ENCODE measurements at places on chromosomes 16 and 17.

DNA sequence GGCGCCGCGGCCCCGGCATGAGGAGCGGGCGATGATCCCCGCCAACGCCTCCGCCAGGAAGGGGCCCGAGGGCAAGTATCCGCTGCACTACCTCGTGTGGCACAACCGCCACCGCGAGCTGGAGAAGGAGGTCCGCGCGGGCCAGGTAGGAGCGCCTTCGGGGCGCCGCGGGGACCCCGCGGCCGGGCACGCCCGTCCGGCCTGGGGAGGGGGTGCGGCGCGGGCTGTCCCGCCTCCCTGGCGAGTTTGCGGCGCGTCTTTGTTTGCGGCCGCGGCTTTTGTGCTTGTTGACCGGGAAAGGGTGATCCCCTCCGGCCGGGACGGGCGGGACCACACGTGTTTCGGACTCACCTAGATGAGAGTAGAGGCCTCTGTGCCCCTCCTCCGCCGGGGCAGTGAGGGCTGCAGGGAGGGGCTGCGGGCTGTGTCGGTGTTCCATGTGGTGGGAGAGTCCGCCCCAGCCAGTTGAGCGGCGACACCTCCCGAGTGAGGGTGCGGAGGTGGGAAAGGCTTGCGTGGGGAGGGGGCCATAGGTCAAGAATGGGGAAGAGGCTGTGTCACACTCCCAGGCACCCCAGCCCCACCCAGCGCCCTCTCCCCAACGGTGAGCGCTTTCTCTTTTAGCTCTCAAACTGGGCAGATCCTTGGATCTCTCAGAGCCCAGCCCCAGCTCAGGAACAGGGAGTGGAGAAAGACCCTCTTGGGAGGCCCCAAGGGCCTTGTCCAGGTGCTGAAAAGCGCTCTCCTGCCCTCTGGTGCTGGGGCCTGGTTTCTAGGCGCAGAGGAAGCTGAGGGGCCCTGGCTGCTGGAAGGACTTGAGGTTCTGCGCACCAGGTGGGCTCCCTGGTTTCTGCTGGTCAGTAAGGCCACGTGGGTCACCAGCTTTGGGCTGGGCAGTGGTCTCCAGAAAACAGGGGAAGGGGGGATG is 923 bp downstream of the ANKRD13B start:
- DNase-seq: peak; percentile 33

GRCh38 chr17:61425682-61426481 is 26.2 kb downstream of the TBX2 start:
- no peak for DNase-seq

DNA sequence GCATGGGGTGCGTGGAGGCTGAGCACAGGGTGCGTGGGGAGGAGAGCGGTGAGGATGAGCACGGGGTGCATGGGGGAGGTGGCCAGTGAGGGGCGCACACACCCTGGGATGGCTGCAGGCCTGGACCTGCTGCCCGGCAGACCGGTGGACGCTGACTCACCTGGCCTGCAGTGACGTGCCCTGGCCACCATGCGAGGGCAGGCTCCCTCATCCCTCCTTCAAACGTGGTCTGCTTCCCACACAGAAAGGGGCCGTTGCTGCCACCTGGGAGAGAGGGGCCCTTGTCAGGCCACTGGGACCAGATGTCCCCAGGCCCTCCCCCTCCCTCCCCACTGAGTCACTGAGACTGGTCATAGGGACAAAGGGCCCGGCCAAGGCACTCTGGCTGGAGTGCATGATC is 20.1 kb upstream of the APRT start:
- no peak for DNase-seq

GRCh38 chr16:76175718-76176117 is 101.5 kb upstream of the CNTNAP4 start:
- DNase-seq: no peak

DNA sequence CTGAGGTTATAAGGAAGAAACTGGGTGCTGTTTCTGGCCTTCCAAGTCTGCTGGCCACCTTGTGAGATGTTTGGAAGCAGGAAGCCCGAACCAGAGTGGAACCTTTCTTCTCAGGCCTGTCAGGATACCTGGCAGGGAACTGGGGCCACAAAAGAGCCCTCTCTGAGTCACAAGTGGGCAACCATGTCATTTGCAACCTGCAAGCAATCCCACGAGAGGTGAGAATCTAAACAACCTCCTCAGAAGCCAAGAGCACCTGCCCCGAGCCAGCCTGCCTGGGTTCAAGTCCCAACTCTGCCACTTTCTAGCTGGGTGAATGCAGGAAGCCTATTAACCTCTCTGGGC is 3.3 kb downstream of the COTL1 start:
- DNase-seq: no peak

- peak; percentile 86 for DNase-seq
These were observed 18.1 kb downstream of the SOCS3 start for GRCh38 chr17:78341559-78342448.

DNA sequence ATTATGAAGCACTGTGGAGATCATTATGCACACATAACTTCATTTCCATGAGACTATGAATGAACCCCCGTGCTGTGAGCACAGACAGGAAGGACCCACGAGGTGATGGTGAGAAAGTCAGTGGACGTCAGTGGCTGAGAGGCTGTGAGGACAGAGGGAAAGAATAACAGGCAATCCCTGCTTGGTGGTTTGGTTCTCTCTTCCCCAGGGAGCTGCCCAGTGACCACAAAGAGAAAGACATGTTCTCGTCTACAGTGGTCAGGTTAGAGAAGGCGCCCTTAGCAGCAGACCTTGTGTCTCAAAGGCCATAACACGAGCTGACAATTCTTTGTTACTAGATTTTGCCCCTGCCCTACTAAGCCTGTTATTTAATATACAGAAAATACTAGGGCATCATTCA is 609.2 kb downstream of the TOX3 start:
- no peak for DNase-seq

DNA sequence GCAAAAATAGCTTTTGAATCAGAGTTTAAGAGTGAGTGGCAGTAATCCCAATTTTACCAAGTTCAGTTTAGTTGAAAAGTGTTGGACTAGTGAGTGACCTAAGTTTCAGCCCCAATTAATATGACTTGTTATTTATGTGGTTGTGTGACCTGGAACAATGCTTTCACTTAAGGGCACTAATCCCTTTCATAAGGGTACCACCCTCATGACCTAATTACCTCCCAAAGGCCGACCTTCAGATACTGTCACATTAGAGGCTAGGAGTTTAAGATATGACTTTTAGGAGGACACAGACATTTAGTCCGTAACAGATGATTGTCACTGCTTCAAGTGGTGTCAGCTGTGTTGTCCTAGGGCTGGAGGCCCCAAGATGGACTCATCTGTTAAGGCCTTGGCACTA is 190.0 kb downstream of the IRX3 start:
- DNase-seq: no peak

DNA sequence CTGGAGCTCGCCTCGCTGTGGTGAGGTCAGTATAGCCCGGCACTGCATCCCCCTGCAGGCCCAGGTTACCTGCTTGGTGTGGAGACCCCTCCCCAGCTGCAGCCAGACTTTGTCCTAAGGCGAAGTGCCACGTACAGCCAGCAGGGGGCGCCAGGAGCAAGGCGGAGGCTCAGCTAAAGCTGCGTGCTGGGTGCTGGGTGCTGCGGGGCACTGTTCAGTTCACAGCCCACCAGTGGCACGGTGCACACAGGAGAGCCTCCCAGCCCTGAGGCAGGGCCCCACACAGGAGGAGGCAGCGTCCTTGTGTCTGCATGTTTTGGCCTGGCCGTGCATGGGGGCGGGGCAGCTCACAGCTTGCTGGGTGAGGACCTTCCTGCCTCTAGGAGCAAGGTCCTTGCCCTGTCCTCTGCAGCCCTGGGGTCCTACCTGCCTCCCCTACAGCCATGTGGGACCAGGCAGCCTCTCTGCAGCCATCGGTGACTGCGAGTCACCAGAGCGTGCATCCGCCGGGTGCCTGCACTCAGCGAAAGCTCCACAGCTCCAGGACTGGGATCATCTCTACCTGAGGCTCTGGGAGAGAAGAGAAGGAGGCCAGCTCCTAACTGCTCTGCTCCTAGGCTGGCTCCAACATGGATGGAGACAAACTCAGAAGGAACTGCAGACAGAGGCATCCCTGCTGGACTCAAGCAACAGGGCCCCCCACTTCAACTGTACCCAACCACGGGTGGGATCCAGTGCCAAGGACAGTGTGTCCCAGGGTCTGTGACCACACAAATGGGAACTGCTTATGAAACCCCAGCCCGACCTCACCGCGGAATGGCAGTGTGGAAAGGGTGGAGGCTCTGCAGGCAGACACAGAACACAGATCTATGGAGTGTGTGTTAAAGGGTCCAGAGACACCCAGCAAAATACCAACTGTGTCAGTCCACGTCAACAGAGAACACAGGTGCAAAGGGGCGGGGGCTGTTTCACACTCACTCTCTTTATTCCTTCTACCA is 19.0 kb downstream of the SLC7A5 start:
- peak; percentile 74 for DNase-seq

GRCh38 chr17:18257268-18257981 is 1.1 kb downstream of the FLII start:
- peak; percentile 53 for DNase-seq

- DNase-seq: peak; percentile 93
These were observed at the start of gene CHMP6 for GRCh38 chr17:80991645-80992076. Gene CHMP6 (plus strand): TSS chr17:80991841. CDS start chr17:80991919, 78 bp downstream.

DNA sequence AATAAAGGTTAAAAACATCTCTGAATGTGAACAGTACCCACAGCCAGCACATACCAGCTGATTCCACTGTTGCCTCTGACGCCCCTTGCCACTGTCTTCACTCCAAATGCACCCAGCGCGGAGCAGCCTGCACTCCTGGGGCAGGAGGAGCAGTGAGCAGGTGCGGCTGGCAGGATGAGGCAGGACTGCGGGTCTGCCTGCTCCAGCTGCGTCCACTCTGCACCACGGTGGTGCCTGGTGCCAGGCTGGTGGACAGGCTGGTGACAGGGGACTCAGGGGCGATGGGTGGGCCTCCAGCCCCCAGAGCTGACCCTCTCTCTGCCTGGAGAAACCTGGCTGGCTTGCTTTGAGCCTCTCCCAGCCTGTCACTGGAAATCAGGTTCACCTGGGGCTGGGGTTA is 9.4 kb downstream of the RAB40B start:
- no peak for DNase-seq

DNA sequence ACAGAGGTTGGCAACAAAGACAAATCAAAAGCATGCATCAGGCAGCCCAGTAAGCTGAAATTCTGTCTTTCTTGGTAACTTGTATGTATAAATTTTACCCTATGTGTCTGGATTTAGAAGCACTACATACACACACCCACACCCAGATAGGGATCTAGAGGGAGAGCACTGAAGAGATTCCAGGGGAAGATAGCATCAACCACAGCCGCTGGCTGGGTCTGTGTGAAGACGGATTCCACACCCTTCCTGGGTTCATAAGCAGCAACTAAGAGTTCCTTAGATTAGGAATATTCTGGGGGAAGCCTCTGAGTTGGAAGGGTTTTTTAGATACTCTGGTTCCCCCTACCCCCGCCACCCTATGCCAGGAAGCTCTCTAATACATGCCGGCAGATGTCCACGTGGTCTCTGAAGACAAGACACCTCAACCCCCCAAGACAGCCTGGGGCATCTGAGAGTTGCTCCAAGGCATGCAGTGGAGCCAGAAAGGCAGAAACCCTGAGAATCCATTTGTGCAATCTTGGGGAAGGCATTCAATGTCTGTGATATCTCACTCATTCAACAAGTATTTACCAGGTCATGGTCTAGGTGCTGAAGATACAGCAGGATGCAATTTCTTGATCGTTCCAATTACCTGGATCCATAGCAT is 86.4 kb downstream of the NOG start:
- DNase-seq: no peak

DNA sequence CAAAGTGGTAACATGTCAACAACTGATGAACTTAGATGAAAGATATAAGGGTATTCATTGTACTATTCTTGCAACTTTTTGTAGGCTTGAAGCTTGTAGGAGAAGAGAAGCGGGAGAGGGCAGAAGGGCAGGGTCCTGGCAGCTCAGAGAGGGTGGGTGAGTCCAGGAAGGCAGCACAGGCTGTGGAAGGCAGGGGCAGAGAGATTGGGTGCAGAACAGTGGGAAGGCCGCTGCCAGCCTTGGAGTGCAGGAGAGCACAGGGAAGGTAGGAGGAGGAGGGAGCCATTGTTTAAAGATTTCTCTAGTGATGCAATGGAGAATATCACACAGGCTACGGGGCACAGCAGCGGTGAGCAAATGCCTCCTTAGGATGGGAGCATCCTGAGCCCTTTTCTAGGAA is 104.3 kb downstream of the N4BP1 start:
- no peak for DNase-seq

- no peak for DNase-seq
These were observed 18.8 kb downstream of the XPO6 start for GRCh38 chr16:28192806-28193529.

DNA sequence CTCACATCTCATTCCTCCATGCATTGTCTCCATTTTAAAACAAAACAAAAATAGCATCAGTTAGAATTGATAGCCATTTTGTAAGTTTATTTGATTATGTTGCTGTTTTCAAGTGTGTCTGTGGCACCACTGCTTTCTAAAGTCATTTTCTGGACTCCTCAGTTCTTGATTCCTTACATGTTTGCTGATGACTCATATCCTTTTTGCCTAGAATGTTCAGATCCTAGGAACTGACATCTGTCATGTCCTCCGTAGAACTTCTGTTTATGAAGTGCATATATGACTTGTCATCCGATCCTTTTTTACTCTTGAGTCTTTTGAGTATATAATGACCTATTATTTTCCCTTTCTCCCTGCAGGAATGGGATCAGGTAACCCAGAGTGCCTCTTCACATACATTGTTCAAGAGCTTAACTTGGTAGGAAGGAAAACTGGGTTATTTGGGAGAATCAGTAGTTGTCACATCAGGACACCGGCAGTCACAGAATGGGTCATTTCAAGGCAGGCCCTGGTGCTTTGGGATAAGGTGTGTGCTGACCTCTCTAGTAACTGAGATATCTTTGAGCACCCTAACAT is 69.2 kb downstream of the MAP2K4 start:
- DNase-seq: peak; percentile 14

DNA sequence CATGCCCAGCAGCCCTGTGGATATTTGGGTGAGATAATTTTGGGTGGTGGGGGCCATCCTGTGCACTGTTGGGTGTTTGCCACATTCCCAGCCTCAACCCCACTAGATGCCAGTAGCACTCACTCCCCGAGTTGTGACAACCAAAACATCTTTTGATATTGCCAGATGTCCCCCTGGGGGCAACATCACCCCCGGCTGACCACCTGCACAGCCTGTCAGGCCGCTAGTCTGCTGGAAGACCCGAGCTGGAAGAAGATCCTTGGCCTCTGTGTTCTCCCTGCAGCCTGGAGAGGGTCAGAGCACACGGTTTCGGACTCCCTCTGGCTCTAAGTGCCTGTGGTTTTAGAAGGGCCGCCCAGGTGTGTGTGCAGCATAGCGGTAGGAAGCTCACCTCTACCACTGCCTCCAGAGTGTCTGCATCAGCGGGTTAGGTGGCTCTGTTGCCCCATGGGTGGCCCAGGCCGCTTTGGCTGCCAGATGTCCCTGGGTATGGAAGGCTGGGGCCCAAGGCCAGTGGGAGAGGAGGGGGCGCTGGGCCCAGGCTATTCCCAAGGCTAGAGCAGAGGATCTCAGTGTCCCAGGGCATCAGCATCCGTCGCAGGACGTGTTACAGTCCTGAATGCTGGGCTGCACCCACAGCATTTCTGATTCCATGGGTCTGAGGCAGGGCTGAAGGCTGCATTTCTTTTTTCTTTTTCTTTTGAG is 195.8 kb upstream of the GSE1 start:
- no peak for DNase-seq

GRCh38 chr17:48484850-48485249 is 46.0 kb downstream of the HOXB1 start:
- no peak for DNase-seq

GRCh38 chr17:75059369-75060345 is 12.6 kb downstream of the KCTD2 start:
- no peak for DNase-seq
